ENCODE measurements at places on chromosomes 13 and 19. TPM values are rescaled to one million over a fixed set of nuclear protein-coding genes. Genes with fewer than 3 reads are reported as not detected.
A peak's percentile ranks its signal among the peaks of the same experiment; 100 is the strongest.

The ZNF415 gene
- total RNA-seq: 8.2 TPM

DNA sequence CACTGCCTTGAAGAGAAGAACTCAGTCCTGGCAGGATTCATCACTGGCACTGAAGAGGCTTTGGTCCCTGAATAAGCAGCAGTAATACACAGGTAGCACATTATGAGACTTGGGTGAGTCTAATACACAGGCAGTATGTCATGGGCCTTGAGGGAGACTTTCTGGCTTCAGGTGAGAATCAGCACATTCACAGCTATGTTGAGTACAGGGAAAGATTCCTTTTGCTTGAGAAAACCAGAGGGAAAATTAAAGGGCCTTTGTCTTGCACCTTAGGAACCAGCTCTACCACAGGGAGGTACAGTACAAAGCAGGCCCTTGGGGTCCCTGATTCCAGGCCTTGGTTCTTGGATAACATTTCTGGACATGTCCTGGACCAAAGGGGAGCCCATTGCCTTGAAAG is 484.6 kb downstream of the RFC3 start:
- H3K27me3 ChIP-seq: no peaks in the 10 kb centered on the region
- H3K27ac ChIP-seq: no peak overlapping the region
- DNase-seq: no peak
- H3K4me3 ChIP-seq: no peak overlapping the region
- no peaks in the 10 kb centered on the region for H3K4me1 ChIP-seq
- H3K36me3 ChIP-seq: no peaks in the 10 kb centered on the region

The NKPD1 gene
- not detected for total RNA-seq

GRCh38 chr19:32863301-32863700 is 6.3 kb downstream of the SLC7A9 start:
- H3K36me3 ChIP-seq: no peaks in the 10 kb centered on the region
- H3K27me3 ChIP-seq: no peaks in the 10 kb centered on the region
- H3K27ac ChIP-seq: no peak overlapping the region
- DNase-seq: no peak
- no peak overlapping the region for H3K4me3 ChIP-seq
- no peaks in the 10 kb centered on the region for H3K4me1 ChIP-seq

DNA sequence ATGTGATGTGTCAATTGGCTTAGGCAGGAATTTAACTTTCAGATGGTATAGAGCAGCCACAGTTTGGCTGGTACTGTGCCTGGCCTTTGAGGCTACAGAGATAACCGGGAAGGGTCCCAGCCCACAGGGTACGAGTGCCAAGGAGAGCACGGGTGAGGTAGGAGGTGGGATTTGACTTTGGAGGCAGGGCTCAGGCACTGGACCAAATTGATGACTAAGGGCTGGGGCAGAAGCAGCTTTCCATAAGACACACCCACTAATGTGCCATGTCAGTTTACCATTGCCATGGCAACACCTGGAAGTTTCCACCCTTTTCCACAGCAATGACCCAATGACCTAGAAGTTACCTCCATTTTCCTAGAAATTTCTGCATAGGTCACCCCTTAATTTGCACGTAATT is 466.2 kb downstream of the TSHZ3 start:
- no peaks in the 10 kb centered on the region for H3K27me3 ChIP-seq
- H3K36me3 ChIP-seq: no peaks in the 10 kb centered on the region
- DNase-seq: no peak
- no peak overlapping the region for H3K4me3 ChIP-seq

The RDH8 gene
- total RNA-seq: not detected

The CGB2 gene
- total RNA-seq: not detected

DNA sequence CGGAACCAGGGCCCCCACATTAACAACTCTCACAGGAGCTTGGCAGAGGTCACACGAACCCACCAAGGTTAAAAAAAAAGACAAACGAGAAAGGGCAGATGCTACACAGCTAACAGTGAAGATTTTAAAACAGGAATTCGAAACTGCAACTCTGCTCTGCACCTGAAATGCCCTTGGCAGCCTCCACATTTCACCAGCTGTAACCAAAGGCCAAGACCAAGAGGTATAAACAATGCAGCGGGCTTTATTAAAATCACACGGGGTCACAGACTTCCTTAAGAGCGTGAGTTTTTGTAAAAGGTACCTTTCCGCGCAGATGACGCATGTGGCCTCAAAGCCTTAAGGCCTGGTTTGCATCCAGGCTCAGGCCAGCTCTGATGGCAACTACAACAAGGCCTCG is 88.2 kb downstream of the STK24 start:
- H3K4me3 ChIP-seq: no peak overlapping the region
- no peaks in the 10 kb centered on the region for H3K27me3 ChIP-seq
- peak overlapping the region; percentile 8 for H3K27ac ChIP-seq
- DNase-seq: peak; percentile 60
- H3K4me1 ChIP-seq: peaks cover 46% of the 10 kb centered on the region
- peaks cover 7% of the 10 kb centered on the region for H3K36me3 ChIP-seq

The LILRA1 gene
- total RNA-seq: not detected

The C13orf42 gene
- total RNA-seq: not detected

GRCh38 chr13:74838096-74838495 is 643.9 kb downstream of the TBC1D4 start:
- H3K27me3 ChIP-seq: no peaks in the 10 kb centered on the region
- H3K4me1 ChIP-seq: no peaks in the 10 kb centered on the region
- no peaks in the 10 kb centered on the region for H3K36me3 ChIP-seq
- H3K27ac ChIP-seq: no peak overlapping the region

DNA sequence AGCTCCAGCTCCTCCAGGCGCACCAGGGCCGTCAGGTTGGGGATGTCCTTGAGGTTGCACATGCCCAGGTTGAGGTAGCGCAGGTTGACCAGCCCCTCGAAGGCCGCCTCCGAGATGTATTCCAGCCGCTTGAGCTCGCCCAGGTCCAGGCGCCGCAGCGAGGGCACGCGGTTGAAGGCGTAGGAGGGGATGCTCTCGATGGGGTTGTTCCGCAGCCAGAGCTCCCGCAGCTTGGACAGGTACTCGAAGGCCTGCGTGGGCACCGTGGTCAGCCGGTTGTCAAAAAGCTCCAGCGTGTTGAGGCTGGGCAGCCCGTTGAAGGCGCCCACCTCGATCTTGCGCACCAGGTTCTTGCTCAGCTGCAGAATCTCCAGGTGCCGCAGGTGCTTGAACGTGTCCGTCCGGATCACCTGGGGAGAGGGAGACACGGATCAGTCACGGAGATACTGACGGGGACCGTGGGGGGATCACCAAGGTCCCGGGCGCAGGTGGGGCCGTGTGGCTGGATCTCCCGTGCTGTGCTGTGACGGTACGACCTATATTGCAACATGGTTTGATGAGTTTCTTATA is 5.4 kb upstream of the ASPDH start:
- H3K36me3 ChIP-seq: no peaks in the 10 kb centered on the region
- no peaks in the 10 kb centered on the region for H3K27me3 ChIP-seq
- H3K27ac ChIP-seq: no peak overlapping the region
- no peak overlapping the region for H3K4me3 ChIP-seq

The CDADC1 gene
- 15.1 TPM for total RNA-seq

The SACS gene
- 21.4 TPM for total RNA-seq

DNA sequence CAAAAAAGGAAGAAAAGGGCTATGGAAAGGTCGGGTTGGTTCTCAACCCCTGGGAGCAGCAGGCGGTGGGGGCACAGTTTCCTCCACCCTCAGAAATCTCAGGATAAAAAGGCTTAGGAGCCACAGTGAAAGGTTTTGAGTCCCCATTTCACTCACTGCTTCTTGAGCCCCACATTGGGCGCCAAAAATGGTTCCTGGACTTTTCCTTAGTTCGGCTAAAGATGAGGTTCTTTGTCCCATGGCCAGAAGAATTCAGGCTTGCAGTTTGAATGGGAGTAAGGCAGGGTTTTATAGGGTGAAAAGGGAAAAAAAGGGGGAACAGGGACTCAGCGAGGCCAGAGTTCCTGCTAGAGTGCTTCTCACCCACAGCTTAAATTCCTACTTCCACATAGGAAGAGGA is 179.5 kb downstream of the GGACT start:
- no peaks in the 10 kb centered on the region for H3K4me1 ChIP-seq
- no peak overlapping the region for H3K27ac ChIP-seq
- H3K36me3 ChIP-seq: no peaks in the 10 kb centered on the region
- H3K27me3 ChIP-seq: no peaks in the 10 kb centered on the region
- DNase-seq: no peak
- H3K4me3 ChIP-seq: no peak overlapping the region
